Stimulated activated CD4-positive, alpha-beta T cell treated with anti-CD3 and anti-CD28 coated beads, Interleukin-2, amount 100 ng/mL, for 24 hours (primary cell): ENCODE measurements at places on chromosomes 6 and 20.

DNA sequence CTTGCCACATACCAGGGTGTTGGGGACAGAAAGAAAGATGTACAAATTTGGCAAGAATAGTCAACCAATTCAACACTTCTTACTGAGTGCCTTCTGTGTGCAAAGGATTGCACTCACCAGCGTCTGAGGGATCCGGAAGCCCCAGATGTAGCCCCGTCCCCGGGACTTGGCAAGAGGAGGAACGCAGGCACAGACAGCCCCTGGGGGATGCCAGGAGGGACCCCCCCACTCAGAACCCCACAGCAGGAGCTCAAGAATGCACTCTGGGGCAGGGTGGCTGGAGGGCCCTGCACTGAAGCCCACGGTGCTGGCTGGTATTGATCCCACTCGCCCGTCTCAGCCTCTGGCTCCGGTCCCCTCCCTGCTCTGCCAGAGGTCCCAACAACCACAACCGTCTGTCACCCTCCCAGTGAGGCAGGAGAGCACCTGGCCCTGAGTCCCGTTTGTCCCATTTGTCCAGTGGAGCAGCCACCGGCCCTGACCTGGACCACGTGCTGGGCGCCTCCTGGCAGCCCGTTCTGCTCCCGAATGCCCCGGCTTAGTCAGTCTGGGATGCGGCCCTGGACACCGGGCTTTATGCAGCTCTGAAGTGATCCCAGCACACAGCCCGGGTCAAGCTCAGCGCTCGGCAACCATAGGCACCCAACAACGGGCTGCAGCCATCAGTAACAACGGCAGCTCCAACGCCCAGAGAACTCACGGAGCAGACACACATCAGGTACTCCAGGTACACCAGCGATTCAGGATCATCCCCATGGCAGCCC lies 128.7 kb downstream of the DLL1 start:
- DNase-seq = no peak

DNA sequence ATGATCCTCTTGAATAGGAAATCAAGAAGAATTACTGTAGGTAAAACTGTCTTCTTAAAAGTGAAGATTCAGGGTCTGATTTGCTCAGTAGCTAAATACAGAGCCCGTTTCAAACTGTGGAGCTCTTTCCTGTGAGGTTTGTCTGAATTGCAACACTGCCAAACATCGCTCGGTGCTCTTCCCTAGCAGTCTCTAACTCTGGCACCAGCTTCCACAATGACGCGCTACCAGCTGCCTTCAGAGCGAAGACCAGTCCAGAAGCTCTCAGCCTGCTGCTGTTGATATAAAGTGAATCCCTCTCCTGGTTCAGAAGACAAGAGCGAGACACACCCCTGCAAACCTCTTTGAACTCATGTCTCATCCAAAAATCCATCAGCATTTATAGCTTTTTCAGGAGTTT lies 447.0 kb downstream of the LMBRD1 start:
- DNase-seq = no peak

DNA sequence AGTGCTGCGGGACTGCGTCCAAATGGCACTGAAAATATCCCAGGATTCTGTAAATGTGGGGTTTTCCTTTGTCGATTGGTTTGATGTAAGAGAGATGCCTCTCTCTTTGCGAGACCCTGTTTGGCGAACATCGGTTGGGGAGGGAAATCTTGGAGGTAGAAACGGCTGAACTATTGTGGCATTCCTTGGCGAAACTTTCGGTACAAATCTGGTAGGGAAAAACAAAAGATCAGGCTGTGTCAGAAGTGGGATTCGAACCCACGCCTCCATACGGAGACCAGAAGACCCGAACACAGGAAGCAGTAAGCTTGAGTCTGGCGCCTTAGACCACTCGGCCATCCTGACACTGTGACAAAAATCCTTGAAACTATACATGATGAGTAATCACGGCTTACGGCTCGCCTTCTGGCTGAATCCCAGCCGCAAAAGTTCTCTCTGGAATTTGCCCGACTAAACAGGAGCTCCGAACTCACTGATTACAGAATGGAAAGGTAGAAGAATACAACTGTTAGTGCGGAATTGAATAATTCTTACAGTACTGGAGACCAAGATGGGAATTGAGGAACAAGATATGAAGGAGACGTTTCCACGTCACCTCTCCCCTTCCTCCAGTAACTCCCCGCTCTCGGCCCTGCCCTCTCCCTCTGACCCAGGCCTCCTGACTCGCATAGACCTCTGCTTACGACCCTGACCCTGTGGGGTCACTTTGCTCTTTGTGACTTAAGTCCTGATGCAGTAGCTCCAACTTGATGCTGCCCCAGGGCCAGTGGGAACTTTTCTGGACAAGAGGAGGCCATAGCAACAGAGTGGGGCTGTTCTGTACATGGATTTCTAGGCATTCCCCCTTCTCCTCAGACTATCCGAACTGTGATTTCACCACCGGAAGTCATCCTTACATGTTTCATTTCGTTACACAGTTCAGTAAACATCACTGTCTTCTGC lies 132.8 kb upstream of the ZNF184 start:
- DNase-seq = no peak

GRCh38 chr20:58222446-58222845 lies 6.0 kb downstream of the ANKRD60 start:
- DNase-seq = no peak

DNA sequence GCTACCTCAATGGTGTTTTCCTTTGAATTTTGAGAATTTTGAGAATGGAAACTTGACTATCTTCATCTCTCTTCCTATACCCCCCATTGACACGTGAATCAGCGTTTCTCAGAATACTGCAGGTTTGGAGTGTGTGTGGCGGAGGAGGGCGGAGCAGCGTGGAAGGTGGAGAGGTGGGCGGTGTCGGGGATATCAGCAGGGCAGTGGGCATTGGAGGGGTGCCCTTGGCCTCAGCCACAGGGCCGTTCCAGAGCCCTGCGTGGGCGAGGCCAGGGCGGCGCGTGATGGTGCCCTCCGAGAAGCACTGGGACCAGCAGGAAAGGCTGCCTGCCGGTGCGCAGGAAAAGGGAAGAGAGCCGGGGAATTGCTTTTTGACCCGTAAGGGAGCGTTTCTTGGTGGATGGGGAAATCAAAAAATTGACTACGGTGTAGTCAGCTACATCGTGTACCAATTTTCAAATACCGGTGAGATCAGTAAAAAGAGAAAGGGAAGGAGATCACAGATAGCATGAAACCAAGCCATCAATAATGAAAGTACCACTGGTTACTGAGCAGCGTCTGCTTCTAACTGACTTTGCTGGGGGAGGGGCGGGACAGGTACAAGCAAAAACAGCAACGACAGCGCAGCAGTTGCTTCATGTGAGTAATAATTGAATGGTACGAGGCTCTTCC lies 82.7 kb upstream of the DUSP22 start:
- peak; percentile 71 for DNase-seq

GRCh38 chr6:120468486-120468885 lies 865.8 kb downstream of the TBC1D32 start:
- no peak for DNase-seq
